ENCODE measurements at places on chromosomes 16 and 17.
A peak's percentile ranks its signal among the peaks of the same experiment; 100 is the strongest.

GRCh38 chr16:86199182-86199581 is 300.2 kb downstream of the IRF8 start:
- DNase-seq: no peak

DNA sequence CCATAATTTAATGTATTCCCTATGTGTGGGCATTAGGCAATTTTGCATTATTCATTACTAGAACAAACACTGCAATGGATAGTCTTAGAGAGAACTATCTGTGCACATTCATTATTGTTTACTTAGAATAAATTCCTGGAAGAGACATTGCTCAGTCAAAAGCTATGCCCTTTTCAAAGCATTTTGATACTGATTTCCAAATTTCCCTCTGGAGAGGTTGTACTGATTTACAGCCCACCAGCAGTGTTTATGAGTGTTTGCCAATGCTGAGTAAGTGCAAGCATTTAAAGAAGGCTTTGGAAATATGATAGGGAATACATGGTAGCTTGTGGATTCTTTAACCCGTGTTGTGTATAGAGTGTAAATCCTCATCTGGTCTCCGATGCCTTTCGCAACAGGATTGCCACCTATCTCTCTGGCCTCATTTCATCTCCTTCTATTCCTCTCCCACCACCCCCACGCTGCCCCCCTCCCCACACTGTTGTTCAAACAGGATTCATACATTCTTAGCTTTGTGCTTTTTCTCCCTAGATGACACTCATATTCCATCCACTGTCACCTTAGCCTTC is 33.4 kb upstream of the MMD start:
- DNase-seq: peak; percentile 93

DNA sequence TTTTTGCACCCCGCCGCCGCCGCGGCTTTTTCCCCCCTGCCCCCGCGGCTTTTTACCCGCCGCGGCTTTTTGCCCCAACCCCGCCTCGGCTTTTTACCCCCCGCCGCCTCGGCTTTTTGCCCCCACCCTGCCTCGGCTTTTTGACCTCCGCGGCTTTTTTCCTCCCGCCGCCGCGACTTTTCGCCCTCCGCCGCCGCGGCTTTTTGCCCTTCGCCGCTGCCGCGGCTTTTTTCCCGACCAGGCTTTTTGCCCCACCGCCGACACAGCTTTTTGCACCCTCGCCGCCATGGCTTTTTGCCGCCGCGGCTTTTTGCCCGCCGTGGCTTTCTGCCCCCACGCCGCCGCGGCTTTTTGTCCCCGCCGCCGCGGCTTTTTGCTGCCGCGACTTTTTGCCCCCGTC is 137.0 kb upstream of the TP53TG3D start:
- DNase-seq: no peak

GRCh38 chr17:29196769-29197515 is 16.7 kb upstream of the MYO18A start:
- DNase-seq: no peak

DNA sequence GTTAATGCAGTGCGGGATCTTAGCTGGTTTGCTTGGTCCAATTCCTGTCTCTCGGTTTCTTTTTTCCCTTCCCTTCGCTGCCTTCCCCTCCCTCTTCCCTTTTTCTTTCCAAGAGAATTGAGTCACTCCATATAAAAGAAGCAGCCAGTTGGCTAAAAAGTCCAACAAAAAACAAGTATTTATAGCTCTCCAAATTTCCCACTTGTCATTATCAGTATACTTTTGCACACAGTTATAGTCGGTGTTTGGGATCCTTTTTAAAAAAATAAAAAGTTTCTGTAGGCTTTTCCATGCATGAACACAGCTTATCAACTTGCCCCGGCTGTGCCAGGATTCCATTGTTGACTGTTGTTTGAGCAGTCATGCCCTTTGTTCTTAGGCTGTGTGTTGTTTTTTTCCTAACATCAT is 24.9 kb downstream of the HMOX2 start:
- no peak for DNase-seq

- DNase-seq: no peak
Observed at GRCh38 chr17:52410781-52411180, 252.3 kb upstream of the CA10 start.

DNA sequence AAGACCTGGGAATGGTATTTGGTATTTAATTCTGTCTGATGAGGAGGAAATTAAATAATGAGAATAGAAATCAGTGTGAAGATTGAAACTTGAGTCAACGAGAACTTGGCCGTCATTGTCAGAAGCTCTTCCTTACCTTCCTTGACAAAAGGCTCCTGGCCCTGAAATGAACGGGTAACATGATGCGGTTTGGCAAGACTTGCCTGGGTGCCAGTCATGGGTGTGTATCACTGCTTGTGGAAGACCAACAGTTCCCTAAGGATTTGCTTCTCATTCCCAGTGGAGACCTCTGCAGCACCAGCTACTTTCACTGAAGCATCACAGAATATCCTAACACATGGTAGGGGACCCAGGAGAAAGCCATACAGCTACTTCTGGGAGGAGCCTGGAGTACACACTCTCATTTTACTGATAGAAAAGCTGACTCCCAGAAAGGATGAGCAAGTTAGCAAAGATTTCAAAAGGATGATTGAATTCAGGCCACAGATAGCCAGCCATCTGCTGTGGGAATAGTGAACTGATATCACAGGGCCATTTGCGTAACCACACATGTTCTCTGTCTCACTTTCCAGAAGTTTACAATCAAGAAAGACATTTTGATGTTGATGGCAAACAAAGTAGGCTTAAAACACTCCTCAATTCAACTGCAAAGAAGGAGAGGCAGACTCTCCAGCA is 258.1 kb upstream of the SALL1 start:
- DNase-seq: peak; percentile 46

DNA sequence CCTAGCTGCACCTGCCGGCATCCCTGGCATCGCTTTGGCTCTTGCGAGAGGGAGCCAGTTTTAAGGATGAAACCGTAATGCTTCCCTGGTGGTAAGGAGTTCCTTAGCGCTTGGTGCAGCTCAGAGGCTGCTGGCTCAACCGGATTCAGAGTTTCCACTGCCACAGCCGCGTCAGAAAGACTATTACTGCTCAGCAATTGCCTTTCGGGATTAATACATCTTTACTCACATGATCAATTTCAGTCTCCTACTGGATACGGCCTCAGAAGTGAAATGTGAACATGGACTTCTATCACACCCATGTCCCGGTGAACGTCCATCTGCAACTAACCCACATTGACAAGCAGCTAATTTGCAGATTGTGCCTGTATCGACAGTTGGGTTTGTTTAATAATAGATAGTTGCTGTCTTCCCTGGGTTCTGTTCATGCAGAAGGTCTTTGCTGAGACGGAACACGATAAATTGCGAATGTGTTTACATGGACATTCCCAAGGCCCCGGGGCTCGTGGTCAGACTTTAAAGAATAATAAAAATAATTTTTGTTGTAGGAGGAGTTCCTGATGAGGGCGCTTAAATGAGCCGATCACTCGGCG is 175.4 kb downstream of the ENGASE start:
- DNase-seq: no peak

- DNase-seq: peak; percentile 51
Observed at GRCh38 chr17:50396261-50397110, 837 bp downstream of the LRRC59 start.

DNA sequence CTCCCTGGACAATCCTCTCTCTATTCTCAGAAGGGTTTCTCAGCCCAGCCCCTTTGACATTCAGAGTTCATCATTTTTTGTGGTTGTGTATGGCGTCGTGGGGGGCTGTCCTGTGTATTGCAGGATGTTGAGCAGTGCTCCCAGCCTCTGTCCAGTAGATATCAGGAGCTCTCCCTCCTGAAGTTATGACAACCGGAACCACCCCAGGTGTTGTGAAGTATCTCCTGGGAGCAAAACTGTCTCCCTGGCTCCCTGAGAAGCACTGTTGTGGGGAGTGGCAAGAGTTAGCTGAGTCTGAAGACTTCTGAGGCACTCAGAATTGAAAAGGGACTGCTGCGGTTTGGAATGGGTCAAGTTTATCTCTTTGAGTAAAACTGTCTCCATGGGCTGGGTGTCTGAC is 55.9 kb upstream of the MGAT5B start:
- no peak for DNase-seq

DNA sequence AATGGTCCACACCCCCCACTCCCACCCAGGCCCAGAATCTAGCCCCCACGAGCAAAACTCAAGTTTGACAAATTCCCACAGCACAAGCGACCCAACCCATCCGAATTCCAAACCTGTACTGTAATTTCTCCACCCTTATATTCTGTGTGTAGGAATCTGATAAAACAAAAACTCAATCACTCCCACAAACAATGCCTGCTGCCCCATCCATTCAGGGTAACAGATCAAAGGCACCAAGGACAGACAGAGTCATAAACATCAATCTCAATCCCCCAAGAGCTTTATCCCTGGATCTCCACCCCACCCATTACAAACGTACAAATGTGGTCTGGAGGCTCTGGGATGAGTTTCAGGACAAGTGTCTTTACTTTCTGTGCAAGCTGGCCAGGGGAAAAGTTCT is 157.8 kb downstream of the AXIN2 start:
- no peak for DNase-seq

DNA sequence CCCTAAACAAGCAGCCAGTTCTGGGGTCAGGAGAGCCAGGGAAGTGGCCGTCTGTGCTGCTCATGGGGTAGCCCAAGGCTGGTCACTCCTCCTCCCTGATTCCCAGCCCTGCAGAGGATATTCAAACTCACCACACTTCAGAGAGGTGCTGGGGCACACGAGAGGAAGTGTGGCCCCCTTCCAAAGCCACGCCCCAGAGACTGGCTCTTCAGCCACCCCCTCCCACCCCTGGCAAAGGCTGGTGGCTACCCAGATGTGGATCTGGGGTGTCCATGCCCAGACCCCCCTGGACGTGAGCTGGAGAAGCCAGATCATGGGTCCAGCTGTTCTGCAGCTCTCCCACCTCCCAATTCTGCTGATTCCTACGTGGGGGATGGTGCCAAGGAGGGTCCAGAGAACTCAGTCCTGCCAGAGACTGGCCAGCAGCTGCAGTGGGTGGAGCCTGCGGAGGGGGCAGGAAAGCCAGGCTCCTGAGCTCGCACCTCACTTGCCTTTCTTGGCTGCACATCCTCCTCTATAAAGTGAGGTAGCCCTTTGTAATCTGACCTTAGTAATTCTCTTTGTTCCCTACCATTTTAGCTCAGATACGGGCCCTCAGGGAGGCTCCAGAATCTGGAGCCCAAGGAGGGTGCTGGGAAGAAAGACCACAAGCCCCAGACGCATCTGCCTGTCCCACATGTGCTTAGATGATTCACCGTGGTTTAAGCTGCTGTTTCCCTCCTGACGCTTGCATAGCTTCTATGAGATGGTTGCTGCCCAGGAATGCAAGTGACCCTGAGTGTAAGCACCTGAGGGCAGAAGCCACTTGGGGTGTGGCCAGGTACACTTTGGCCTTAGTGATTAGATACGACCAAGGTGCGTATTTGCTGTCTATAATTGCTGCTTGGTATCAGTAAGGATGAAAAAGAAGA is 15.3 kb downstream of the SDK2 start:
- peak; percentile 12 for DNase-seq

DNA sequence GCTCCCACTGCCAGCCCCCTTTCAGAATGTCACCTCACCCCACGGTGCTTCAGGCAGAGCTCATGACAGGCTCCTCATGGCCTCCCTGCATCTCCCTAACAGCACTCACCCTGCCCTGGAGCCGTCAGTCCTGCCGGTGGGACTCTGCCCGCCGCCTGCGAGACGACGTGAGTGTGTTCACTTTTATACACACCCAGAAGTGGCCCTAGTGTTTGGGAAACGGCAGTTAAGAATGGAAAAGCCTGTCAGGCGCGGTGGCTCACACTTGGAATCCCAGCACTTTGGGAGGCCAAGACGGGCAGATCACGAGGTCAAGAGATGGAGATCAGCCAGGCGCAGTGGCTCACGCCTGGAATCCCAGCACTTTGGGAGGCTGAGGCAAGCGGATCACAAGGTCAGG is 12.3 kb upstream of the CYTH1 start:
- no peak for DNase-seq

GRCh38 chr17:66054242-66054641 is 137.7 kb downstream of the CEP112 start:
- DNase-seq: no peak

DNA sequence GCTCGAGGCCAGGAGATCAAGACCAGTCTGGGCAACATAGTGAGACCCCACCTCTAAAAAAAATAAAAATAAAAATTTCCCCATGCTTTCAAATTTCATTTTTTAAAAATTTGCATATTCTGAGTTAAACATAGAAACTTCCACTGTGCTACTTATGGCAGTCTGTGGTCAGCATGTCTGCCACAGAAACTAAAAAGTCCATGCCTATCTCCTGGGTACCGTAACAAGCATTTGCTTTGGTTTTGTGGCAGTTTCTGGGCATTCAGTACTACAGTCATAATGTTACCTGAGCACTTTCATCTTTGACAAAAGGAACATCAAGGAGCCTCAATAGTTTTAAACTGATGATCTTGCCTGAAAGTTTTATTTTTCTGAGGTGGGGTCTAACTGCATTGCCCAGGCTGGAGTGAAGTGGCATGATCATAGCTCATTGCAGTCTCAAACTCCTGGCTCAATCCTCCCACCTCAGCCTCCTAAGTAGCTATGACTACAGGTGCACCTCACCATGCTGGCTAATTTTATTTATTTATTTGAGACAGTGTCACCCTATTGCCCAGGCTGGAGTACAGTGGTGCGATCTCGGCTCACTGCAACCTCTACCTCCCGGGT is 13.2 kb upstream of the ITGA2B start:
- no peak for DNase-seq

DNA sequence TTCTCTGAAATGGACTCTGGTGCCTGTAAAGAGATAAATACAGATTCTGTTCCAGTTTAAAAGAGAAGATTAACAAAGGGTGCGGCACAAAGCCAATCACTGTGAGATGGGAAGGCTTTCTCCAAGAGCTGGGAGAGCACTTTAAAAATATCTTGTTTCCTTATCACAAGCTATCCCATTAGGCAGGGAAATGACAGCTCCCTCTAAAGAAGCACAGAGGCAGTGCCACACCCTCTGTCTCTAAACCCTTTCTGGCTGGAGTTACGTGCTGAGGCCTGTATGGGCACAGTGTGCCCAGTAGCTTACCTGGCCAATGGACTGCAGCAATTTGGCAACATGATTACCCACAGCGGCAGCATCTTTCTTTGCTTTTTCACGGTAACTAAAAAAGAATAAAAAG is 9.0 kb upstream of the TERB1 start:
- DNase-seq: no peak

GRCh38 chr17:60749050-60749449 is 71.4 kb downstream of the BCAS3 start:
- no peak for DNase-seq

GRCh38 chr17:7589204-7589868 is 558 bp downstream of the SOX15 start:
- DNase-seq: peak; percentile 84

GRCh38 chr17:791829-792228 is 9.7 kb downstream of the MRM3 start:
- DNase-seq: no peak

DNA sequence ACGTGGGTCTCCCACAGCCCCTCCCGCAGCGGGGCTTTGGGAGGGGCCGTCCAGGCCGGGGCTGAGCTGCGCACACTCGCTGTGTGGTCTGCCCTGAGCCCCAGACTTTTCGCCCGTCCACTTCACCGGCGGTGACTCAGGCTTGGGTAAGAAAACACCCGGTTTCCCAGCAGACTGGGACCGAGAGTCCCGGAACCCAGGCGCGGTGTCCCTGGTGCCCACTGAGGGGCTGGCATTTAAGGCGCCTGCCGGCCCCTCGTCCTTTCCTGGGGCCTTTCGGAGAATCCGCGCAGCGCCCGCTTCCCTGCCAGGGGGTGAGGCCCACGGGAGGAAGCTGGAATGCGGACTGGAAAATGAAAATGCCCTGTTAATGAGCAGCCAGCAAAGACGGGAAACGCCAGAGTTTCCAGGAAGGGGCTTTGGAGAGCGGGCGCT is 100.3 kb downstream of the C16orf95 start:
- no peak for DNase-seq

GRCh38 chr16:66036793-66037715 is 329.4 kb upstream of the CDH5 start:
- peak; percentile 98 for DNase-seq
